Naive thymus-derived CD8-positive, alpha-beta T cell (primary cell): ENCODE measurements at places on chromosomes 7 and 10. TPM values are rescaled to one million over a fixed set of nuclear protein-coding genes. Genes with fewer than 3 reads are reported as not detected.

The C7orf57 gene
- polyA plus RNA-seq: 0.13 TPM

The LIPN gene
- polyA plus RNA-seq: not detected

The NAT16 gene
- polyA plus RNA-seq: not detected

DNA sequence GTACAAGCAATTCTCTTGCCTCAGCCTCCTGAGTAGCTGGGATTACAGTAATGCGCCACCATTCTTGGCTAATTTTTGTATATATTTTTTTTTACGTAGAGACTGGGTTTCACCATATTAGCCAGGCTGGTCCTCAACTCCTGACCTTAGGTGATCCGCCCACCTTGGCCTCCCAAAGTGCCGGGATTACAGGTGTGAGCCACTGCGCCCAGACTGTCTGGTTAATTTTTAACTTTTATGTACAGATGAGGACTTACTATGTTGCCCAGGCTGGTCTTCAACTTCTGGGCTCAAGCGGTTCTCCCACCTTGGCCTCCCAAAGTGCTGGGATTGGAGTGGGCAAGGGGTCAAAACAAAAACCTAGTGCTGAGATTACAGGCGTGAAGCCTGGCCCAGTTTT is 101.8 kb downstream of the JMJD1C start:
- peaks cover 6% of the 10 kb centered on the region for H3K4me1 ChIP-seq
- peaks cover 12% of the 10 kb centered on the region for H3K36me3 ChIP-seq
- H3K27me3 ChIP-seq: no peaks in the 10 kb centered on the region
- H3K4me3 ChIP-seq: no peak overlapping the region
- no peak for DNase-seq
- no peak overlapping the region for H3K27ac ChIP-seq

GRCh38 chr10:99784016-99784726 is 1.7 kb downstream of the ABCC2 start:
- H3K27ac ChIP-seq: no peak overlapping the region
- no peak overlapping the region for H3K4me3 ChIP-seq
- H3K4me1 ChIP-seq: peaks cover 5% of the 10 kb centered on the region
- peaks cover 10% of the 10 kb centered on the region for H3K36me3 ChIP-seq

DNA sequence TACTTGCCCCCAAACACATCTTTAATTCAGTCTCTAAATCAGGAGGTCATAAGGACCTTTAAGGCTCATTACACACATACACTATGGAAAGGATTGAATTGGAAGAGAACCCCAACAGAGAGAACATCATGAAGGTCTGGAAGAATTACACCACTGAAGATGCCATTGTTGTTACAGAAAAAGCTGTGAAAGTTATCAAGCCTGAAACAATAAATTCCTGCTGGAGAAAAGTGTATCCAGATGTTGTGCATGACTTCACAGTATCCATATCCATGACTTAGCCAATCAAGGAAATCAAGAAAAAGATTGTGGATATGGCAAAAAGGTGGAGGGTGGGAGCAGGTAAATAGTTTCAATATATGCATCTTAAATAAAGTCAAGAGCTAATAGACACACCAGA is 13.7 kb downstream of the LIPA start:
- H3K27me3 ChIP-seq: no peaks in the 10 kb centered on the region
- H3K4me3 ChIP-seq: no peak overlapping the region
- no peak overlapping the region for H3K27ac ChIP-seq
- peaks cover 72% of the 10 kb centered on the region for H3K36me3 ChIP-seq
- DNase-seq: no peak
- peaks cover 13% of the 10 kb centered on the region for H3K4me1 ChIP-seq

- no peak overlapping the region for H3K4me3 ChIP-seq
- no peak overlapping the region for H3K27ac ChIP-seq
- H3K27me3 ChIP-seq: no peaks in the 10 kb centered on the region
- peaks cover 4% of the 10 kb centered on the region for H3K36me3 ChIP-seq
- no peak for DNase-seq
Observed at GRCh38 chr7:96658022-96658412, 51.6 kb downstream of the SEM1 start.

GRCh38 chr10:75878586-75878985 is 447.2 kb downstream of the LRMDA start:
- no peak overlapping the region for H3K27ac ChIP-seq
- H3K27me3 ChIP-seq: peaks cover 14% of the 10 kb centered on the region
- no peak for DNase-seq
- H3K36me3 ChIP-seq: no peaks in the 10 kb centered on the region
- H3K4me1 ChIP-seq: peaks cover 1% of the 10 kb centered on the region
- H3K4me3 ChIP-seq: no peak overlapping the region

DNA sequence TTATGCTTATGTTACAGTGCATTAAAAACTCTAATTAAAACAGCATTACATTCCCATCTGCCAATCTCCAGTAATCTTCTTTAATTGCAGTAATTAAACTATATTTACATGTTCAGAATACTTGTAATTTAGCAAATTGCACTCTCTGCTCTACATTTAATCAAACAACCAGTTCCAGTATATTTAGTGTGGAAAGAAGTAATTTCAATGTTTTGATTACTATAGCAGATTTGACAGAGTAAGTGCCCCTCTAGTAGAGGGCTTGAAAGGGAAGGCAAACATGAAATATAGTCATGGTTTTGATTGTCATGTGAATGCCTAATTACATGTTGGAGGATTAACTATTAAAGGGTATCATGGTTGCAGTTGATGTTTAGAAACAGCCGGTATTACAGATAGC is 739.7 kb downstream of the AUTS2 start:
- H3K36me3 ChIP-seq: no peaks in the 10 kb centered on the region
- H3K4me1 ChIP-seq: peaks cover 14% of the 10 kb centered on the region
- no peak overlapping the region for H3K4me3 ChIP-seq
- DNase-seq: no peak
- H3K27me3 ChIP-seq: no peaks in the 10 kb centered on the region
- H3K27ac ChIP-seq: no peak overlapping the region
